ENCODE measurements at places on chromosomes 6 and 20.

- DNase-seq: no peak
These were observed 2.5 kb downstream of the SCML4 start for GRCh38 chr6:107821591-107821990.

DNA sequence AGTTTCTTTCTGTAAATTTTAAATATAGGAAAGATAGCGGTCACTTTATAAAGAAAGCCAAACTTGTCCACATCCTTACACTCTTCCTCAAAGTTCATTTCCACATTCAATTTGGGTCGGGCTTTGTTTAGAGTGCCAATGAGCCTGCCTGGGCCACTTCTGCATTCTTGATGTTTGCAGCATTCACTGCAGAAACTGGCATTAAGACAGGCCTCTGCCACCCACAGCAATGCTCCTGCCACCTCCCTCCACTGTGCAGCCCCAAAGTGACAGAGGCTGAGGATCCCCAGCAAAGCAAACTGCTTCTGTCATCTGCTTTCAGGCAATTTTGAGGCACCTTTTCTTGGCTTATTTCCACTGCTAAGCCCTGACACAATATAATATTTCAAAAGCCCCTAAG is 61.2 kb downstream of the TNFAIP3 start:
- DNase-seq: no peak

- no peak for DNase-seq
These were observed 23.2 kb upstream of the PTCHD4 start for GRCh38 chr6:48134246-48134645.

- no peak for DNase-seq
These were observed 134.5 kb downstream of the PRND start for GRCh38 chr20:4856022-4856755.

DNA sequence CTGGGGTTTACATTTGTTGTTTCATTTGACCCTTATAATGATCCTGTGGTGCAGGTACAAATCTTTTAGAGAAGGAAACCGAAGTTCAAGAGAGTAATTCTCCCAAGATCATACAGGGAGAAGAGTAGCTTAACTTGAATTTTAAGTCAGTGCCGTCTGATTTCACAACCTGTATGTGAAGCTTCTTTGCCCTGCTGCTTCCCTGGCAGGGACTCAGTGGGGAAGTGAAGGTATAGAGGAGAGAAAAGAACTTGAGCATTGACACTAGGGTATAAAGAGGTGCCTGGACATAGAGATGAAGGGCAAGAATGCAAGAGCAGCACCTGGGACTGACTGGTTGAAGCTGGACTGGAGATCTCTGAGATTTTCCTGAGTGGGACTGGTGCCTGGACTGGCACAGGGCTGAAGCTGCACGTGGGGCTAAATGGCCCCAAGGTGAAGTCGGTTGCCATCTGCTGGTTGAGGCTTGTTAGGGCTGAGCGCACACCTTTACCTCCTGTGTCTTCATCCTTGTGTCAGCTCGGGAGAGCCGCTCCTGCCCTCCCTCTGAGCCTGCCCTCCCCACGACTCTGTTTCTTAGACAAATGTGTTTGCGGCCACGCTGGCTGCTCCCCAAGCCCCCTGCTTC is 41.8 kb downstream of the FARS2 start:
- DNase-seq: peak; percentile 65

DNA sequence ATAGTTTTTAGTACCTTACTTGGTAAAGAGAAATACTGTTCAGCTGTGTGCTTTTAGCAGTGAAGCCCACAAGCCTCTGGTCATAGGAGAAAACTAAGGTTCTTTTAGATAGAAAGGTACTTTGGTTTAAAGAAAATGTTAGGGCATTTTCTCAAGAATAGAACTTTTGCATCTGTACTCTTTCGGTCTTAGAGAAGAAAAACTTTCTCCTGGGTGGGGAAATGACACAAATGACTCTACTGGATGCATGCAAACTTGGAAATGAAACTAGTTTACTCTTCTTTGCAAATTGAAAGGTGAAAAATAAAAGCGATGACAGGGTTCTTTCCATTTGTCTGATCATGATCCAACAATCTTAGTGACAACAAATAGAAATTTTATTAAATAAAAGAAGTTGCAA is 2.1 kb upstream of the TMEM217 start:
- DNase-seq: no peak

DNA sequence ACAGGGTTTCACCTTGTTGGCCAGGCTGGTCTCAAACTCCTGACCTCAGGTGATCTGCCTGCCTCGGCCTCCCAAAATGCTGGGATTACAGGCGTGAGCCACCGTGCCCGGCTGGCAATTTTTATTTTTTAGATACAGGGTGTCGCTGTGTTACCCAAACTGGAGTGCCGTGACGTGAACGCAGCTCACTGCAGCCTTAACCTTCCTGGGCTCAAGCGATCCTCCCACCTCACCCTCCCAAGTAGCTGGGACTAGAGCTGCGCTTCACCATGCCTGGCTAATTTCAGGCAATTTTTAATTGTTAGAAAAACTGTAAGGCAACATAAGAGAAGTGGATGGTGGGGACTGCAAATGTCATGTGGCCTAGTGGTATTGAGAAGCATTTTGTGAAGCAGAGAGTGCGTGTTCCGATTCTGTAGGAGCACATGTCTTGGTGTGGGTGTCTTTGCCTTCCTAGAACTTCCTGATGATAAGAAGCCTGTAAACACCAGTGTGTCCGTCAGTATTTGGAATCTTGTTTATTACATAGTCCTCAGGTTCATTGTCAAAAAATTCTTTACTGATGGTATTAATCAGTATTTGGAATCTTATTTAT is 18.0 kb downstream of the JARID2 start:
- no peak for DNase-seq

GRCh38 chr20:10466855-10467254 is 31.8 kb downstream of the SLX4IP start:
- DNase-seq: no peak

GRCh38 chr6:118535176-118535844 is 12.8 kb upstream of the PLN start:
- DNase-seq: no peak

GRCh38 chr6:27693766-27694546 is 218.2 kb downstream of the OR2B2 start:
- peak; percentile 61 for DNase-seq

GRCh38 chr6:29953686-29954085 is 11.4 kb downstream of the HLA-A start:
- DNase-seq: no peak

- DNase-seq: no peak
These were observed 812.6 kb downstream of the TENT5A start for GRCh38 chr6:80939898-80940297.

GRCh38 chr6:149885888-149886287 is 12.0 kb downstream of the RAET1E start:
- DNase-seq: no peak

DNA sequence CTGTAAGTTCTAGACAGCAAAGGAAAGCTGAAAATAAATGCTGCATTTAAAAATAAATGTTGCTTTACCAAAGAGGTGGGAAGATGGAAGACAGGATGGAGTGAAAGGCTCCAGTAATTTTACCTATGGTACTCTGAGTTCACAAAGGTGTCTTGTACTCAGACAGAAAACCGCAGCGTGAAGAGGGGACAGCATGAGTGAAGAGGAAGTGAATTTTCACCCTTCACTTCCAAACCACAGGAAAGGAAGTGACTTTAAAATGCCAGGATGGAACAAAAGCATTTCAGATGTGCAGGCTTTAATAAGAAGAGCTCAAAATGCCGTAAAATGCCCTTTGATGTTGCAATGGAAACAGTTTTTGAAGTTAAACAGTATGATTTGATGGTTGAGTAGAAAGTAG is 91.2 kb upstream of the TINAG start:
- DNase-seq: no peak

GRCh38 chr6:30493643-30494250 is 4.4 kb downstream of the HLA-E start:
- DNase-seq: no peak

DNA sequence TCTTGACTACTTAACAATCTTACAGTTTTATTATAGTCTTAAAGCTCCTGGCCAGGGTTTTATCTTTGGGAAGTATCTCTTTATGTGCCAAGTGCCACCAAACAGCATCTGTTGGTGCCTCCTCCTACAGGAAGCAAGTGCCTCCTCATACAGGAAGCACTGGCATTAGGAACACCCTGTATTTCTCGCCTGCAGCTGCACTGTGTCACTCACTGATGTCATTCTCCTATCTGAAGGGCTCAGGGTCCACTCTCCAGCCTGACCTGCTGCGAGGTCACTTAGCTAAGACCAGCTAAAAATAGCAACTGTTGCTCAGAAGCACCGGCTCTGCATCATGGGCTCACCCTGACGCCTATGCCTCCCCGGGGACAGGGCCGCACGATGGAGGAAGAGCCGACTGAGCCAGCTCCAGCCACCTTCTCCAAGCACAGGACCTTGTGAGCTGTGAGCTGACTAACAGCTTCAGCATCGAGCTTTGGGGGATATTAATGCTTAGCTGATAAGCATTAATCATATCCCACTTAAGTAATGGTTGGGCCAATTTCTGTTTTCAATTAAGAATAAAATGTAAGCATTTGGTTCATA is 66.3 kb upstream of the CD93 start:
- DNase-seq: peak; percentile 64

- DNase-seq: peak; percentile 15
These were observed 1.3 kb upstream of the NDUFAF4 start for GRCh38 chr6:96899019-96899418.

- no peak for DNase-seq
These were observed 291.1 kb upstream of the BTBD3 start for GRCh38 chr20:11626551-11626950.

DNA sequence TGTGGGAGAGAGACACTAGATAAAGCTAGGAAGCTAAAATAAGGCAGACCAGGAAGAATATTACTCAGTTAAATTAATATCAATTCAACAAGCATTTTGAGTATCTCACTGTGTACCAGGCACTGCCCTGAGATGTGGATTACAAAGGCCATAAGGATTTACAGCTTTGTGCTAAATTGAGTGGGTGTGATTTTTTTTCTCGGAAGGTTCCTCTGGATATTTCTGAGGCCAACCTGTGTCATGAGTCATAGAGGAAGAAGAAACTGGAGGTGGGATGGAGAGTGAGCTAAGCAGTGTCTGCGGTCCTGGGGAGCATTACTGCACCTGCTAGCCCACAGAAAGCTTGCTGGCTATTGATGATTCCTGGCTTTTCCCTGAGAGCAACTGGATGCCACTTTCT is 135.2 kb downstream of the RFPL4B start:
- no peak for DNase-seq

DNA sequence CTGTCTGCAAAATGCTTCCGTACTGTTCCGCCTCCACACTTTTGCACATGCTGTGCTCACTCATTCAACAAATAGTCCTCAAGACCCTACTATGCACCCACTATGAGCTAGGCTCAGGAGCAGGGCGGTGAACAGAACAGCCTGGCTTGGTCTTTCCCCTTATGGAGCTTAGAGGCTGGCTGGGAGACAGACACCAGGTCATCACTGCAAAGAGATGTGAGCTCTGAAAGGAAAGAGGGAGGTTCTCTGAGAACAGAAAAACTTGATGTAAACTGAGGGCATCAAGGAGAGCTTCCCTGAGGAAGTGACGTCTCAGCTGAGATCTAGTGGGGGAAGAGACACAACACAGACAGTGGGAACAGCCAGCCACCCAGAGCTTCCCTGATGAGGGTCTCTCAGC is 31.0 kb upstream of the TGM2 start:
- DNase-seq: no peak

DNA sequence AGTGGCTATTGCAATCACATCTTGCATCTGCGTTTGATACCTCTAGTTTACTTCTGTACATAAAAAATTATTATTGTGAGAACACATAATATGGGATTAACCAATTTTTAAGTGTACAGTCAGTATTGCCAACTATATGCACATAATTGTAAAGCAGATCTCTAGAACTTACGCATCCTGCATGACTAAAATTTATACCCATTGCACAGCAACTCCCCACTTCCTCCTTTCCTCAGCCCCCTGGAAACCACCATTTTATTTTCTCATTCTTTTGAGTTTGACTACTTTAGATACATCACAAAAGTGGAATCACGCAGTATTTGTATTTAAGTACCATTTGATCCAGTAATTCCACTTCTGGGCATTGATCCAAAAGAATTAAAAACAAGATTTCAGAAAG is 19.3 kb upstream of the OPN5 start:
- no peak for DNase-seq

GRCh38 chr6:33915134-33915533 is 111.3 kb upstream of the MLN start:
- DNase-seq: no peak

- DNase-seq: no peak
These were observed 76.5 kb downstream of the ATP9A start for GRCh38 chr20:51691703-51692102.

DNA sequence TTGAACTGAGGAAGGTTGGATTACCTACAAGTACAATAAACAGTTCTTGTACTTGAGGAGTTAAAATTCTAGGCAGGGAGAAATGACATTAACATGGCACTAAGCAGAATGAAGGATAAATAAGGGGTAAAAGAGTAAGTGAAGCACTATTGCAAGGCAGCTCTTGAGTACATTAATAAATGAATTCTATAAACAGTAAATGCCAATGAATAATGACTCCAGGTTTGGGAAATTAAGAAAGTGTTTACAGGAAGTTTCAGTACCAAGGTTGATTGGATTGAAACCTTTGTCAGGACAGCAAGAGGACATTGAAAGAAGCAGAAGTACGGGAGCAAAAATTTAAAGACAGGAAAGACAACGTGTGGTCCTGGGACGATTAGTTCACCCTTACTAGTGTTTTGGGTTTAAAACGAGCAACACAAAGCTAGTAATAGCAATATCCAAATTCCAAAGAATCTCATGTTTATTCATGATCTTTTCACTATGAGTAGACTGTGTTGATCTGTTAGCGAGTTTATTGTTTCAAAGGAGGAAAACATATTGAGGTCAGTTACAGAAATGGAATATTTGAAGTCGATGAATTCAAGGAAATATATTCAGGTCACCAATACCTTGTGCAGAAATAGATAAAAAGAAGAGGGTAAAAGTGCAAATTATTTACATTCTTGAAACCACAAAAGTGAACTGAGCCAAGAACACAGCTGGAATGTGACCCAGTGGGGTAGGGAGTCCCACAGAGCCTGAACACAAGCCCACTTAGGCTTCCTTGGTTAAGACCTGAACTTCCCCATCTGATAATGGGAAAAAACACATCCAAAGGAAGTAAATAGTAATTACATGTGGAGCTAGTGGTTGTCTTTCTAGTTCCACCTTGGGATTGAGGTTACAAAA is 80.8 kb downstream of the MKKS start:
- peak; percentile 81 for DNase-seq

- DNase-seq: peak; percentile 17
These were observed 327.5 kb downstream of the NRN1 start for GRCh38 chr6:5679270-5679669.

DNA sequence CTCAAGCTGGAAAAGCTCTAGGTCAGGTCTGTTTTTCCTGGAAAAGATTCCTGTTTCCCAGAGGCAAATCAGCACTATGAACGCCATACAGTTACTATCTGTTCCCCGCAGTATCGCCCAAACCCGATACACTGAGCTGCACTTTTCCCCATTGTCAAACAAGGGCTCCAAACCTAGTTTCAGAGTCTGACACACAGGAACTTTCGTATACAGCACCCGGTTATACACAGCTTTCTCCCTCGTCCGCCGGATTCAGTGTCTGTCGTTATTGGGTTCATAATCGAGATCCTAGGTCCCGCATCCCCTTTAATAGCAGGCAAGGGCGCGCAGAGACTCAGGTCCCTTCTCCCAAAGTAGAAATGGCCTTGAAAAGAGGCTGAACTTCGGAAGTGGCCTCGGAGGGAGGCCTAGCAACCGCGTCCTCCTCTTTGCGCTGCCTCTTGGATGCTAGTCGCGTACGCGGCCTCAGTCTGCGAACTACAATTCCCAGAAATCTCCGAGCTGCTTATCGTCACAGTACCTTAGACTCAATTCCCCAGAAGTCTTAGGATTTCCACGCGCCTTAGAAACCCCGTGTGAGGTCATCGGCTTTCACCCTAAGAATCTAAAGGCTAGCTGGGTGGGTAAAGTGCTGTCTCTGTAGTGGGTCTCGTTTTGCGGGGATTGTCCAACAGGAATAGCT is 34.2 kb downstream of the ZNF391 start:
- peak; percentile 60 for DNase-seq
